ENCODE measurements at places on chromosomes 3 and 15.

DNA sequence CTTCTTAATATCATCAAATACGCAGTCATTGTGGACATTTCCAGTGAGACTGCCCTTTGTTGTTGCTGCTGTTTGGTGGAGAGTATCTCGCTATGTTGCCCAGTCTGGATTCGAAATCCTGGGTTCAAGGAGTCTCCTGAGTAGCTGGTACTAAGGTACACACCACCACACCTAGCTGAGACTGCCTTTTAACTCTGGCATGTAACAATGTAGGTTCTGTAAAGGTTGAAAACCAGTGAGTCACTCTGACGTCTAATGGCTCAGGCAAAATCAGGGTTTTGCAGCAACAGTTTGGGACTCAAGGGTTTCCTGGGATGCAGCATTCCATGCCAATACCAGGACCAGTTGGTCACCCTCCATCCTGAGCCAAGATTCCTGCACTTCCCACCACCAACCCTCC, 52.2 kb downstream of the AQP9 start:
- no peak for DNase-seq
- H3K4me1 ChIP-seq = peaks cover 4% of the 10 kb centered on the region
- H3K27ac ChIP-seq = no peak overlapping the region

GRCh38 chr3:159859836-159860235, 128.8 kb upstream of the IL12A start:
- peaks cover 17% of the 10 kb centered on the region for H3K27me3 ChIP-seq
- no peak overlapping the region for H3K4me3 ChIP-seq
- H3K4me1 ChIP-seq = peaks cover 10% of the 10 kb centered on the region
- H3K27ac ChIP-seq = no peak overlapping the region
- DNase-seq = no peak
- H3K36me3 ChIP-seq = no peaks in the 10 kb centered on the region

GRCh38 chr3:113551820-113552219, 19.5 kb downstream of the SIDT1 start:
- DNase-seq = no peak
- H3K4me1 ChIP-seq = peaks cover 2% of the 10 kb centered on the region
- H3K27ac ChIP-seq = no peak overlapping the region
- H3K27me3 ChIP-seq = no peaks in the 10 kb centered on the region
- H3K4me3 ChIP-seq = no peak overlapping the region
- peaks cover 11% of the 10 kb centered on the region for H3K36me3 ChIP-seq

GRCh38 chr3:189138901-189139610, 32.7 kb upstream of the TPRG1 start:
- no peak overlapping the region for H3K27ac ChIP-seq
- no peak overlapping the region for H3K4me3 ChIP-seq
- H3K4me1 ChIP-seq = peaks cover 42% of the 10 kb centered on the region
- no peak for DNase-seq
- H3K36me3 ChIP-seq = peaks cover 9% of the 10 kb centered on the region
